ENCODE measurements at places on chromosomes 16 and 17.

DNA sequence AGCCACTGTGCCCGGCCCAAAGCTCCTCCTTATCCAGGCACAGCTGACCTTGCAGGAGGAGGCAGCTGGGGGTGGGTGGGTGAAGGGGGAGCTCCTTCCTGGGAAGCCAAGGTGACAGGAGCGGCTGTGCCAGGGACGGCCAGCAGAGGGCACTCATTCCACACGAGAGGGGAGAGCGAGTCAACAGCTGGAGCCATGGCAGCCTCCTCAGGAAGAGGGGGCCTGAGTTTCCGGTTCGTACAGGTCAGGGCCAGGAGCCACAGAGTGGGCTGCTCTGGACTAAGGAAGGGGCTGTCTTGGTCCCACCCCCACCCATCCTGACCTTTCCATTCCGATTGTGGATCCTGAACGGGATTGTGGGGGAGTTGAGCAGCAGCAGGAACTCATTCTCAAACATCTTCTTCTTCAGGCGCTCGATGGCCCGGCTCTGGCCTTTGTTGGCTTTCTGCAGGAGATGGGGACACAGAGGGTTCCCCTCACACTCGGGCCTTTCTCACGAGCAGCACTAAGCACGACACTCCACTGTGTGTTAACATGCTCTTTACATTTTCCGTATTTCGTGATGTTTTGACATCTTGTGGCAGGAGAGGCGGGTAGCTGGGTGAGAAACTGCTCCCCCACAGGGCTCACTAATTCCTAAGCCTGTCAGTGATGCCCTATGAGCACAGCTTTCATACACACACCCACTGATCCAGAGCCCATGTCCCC, 61.6 kb downstream of the TIMM22 start:
- DNase-seq, result peak; percentile 16

DNA sequence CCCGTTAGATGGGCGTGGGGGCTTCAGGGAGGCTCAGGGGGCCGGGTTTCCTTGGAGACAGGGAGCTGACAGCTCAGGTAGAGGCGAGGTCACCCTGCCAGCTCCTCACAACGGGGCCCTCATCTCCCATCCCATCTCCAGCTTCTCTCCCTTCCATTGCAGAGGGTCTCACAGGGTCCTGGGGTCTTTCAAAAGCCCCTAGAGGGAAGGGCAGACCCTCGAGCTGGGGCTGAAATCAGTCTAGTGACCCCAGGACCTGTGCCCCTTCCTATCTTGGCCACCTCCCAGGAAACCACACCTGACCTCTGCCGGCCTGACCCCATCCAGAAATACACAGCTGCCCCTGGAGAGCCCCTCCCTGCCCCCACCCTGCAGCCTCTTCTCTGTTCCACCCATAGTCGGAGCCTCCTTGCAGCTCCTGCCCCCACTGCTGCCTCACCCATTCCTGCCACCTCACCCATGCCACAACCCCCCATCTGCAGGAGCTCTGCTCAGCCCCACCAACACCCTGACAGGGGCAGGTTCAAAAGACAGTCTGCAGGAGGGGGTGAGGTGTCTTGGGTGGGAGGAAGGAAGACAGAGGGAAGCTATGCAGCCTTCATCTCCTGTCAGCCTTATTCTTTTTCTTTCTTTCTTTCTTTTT, 23.4 kb downstream of the PIK3R5 start:
- DNase-seq, result no peak

DNA sequence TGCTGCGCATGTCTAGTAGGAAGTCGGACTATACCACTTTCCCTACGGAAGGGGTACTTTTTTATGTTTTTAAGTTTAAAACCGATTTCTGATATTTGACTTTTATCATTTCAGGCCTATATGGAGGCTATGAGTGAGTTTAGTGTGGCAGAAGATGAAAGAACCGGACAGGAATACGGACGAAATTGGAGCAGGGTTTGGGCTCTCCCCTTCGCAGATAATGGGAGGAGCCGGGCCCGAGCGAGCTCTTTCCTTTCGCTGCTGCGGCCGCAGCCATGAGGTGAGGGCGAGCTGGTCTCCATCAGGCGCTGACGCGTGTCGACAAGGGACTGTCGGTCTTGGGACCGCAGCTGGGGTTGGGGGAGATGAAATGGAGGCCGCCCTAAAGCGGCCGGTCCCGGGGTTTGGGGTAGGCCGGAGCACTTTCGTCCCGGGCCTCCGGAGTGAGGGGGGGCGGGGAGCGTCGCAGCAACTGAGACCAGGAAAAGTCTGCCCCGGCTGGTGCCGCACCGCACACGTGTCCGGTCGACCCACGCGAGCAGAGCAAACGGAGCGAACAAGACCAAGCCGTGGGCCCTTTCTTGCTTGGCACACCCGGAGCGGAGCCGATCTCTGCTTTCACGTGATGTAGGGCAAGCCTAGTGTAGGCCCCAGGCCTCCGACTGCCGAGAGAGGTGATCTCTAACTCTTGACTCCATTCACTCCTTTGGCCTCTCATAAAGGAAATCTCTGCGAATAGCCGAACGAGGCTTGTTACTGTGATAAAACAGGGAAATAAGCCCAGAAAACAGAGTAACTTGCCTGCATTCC, at the start of gene RPL19:
RPL19 (plus strand) TSS at position 214 of the 810 bp plus-strand sequence; CDS start at position 276, 62 bp downstream.
- peak; percentile 67 for DNase-seq

GRCh38 chr16:7182510-7183109, 150.0 kb upstream of the RBFOX1 start:
- DNase-seq, result no peak

GRCh38 chr17:39643271-39643670, 6.3 kb downstream of the STARD3 start:
- DNase-seq, result no peak

- DNase-seq, result no peak
These were observed 94.0 kb upstream of the SALL1 start for GRCh38 chr16:51244887-51245657.

DNA sequence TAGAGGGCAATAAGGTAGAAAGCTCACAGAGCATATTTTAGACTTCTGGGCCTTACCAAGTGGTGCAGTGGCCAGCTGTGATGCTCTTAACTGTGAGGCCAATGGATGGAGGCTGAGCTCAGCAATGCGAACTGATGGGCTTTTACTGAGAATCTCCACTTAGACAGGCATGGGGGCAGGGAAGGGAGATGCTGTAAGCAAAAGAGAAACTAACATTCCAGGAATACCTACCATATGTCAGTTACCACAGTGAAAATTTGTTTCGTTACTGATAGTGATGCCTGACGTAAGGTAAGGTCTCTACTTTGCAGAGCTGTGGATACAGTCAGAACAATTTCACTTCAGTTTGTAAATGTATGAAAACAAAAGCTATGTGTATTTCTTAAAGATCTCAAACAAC, 250.6 kb upstream of the ZFHX3 start:
- DNase-seq, result no peak

DNA sequence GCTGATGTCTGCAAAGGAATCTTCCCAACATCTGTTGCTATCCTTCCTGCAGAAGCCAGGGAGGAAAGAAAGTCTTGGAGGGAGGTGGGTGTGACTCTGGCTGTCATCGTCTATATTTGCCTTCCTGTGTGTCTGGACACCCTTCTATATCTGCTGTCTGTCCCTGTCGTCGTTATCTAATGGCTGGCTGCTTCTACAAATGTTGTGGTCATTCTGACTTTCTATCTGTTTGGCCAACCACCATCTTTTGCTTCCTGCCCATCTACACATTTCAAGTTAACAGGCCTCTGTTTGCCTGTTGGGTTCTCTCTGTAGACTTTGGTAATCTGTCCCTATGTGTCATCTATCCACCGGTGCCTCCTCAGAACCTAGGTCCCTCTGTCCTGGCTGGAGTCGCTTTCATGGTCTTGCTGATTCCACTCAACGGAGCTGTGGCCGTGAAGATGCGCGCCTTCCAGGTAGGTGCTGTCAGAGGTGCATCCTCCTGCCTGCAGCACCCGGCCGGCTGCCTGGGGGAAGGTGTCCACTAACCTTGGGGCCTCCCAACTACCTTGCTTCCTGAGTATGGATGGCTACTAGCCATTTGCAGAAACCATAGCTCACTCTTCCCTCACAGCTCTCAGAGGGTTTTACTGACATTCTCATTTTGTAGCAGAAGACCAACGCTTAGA, 30.2 kb downstream of the ABCC3 start:
- DNase-seq, result no peak

GRCh38 chr17:19716108-19717030, at the start of gene SLC47A2:
Gene SLC47A2, minus strand, starts transcription at chr17:19716584. Its CDS starts 29 bp downstream, at chr17:19716555.
- no peak for DNase-seq

DNA sequence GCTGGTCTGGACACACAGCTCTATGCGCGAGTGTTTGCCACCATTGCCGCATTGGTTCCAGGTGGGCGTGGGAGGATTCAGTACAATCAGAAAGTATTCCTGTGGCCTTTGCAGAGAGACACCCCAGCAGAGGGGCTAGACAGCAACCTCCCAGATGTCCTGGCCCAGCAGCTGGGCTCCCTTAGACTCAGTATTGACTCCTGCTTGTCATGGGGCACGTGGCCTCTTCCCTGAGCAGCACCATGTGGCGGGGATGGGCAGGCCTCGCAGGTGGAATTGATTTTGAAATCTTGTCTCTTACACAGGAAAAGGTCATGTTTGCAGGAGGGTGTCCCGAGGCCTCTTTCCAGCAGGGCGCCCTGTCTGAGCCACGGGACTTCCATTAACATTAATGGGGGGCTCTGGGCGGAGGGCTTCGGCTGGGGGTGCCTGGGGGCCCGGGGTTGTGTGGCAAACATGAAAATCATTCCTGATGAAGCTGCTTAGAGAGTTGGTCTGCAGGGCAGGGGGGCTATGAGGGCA, 96.4 kb downstream of the C16orf78 start:
- DNase-seq, result no peak

- no peak for DNase-seq
These were observed 4.6 kb upstream of the LYZL6 start for GRCh38 chr17:35948092-35948491.

- DNase-seq, result peak; percentile 24
These were observed 27.5 kb upstream of the PIK3R6 start for GRCh38 chr17:8894673-8895578.

- no peak for DNase-seq
These were observed 162.0 kb downstream of the CHD9 start for GRCh38 chr16:53216798-53217197.

Data from stimulated activated CD4-positive, alpha-beta T cell treated with anti-CD3 and anti-CD28 coated beads, Interleukin-2, amount 100 ng/mL, for 4 hours (primary cell).